SHP77 (cell line): ENCODE measurements at places on chromosomes 11 and 22.

DNA sequence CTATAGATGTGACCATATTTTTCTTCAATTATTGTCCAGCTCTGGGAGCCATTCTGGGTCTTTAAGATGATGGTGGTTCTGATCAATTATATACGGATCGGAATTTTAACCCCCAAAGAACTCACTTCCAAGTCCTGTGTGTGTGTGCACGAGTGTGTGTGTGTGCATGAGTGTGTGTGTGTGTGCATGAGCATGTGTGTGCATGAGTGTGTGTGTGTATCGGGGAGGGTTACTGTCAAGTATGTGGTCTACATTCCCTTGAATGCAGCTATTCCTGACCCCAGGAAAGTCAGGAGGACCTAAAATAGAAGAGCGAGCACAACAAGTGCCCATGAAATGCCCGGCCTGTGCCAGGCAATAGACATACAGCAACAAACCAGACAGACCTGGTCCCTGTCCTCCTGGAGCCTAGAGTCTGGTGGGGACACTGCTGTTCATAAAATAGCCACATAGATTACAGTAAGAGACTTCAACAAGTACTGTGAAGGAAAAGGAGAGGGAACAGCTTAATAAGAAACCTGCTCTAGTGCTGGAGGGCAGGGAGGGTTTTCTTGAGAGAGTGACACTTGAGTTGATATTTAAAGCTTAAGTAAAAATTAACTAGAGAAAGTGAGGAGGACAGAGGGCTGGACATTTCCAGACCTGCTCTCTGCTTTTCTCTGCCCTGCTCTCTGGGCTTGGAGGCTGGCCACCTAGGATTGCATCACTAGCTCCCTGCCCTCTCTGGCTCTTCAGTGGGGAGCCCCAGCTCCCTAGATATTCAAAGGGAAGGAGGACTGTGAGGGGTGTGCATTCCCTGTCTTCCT lies 66.1 kb upstream of the SPON1 start:
- no peak for DNase-seq

DNA sequence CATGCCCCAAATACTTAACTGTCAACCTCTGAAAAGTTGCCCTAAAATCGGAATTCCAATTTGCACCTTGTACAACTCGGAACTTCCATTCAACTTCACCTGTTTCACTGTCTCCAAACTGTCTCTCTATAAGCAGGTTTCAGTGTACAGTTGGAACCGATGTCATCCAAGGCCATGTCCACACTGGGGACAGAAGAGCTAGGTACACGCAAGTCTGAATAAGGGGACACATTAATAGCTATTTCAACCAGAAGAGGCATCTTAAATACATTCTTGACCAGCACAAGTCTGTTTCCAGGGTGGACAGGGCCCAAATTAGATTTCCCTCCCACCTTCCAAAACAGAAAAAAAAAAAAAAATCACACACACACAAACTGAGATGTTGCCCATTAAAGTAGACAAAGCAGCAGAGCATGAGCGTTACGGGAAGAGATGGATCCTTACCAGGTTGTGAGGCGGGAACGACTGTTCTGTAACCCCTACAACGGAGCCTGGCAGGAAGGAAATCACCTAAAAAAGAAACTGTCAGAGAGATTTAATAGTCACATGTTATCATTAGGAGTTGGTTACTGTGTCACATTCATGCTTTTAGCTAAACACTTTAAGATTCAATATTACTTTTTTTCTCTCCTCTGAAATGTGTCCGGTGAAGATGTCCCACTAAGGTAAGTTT lies 1.7 kb downstream of the CREBZF start:
- DNase-seq: no peak

- DNase-seq: no peak
These were observed 941 bp downstream of the CLCF1 start for GRCh38 chr11:67372321-67372992.

DNA sequence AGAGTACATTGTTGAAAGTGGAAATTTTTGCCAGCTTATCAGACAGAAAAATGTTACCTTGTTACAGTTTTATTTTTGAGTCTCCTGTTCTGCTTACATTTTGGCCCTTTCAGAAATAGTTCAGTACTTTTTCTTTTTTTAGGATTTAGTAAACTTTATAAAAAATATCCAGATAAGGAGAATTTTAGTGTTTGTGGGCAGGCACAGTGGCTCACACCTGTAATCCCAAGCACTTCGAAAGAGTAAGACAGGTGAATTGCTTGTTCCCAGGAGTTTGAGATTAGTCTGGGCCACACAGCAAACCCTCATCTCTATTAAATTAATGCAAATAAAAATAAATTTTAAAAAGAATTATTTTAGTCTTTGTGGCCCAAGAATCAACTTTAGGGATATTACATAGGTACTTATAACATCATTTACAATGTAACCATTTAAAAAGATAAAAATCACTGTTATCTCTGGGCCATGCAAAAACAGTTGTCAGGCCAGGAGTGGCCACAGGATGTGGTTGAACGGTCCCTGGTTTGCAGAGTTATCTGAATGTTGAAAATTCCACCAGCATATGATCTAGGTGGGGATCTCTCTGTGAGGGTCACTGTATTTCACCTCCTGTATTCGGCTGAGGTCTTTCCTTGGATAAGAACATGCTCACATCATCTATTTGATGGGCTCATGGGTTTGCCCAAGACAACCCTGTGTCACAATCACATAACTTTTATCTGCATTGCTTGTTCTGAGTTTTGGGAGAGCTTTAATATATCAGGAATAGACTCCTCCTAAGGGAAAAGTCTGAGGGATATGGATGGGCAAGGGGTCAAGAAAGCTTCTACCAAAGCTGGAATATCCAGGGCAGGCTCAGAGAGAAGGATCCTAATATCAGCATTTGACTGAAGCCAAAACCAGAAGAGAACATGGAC lies 91.5 kb downstream of the GGTLC2 start:
- DNase-seq: no peak

DNA sequence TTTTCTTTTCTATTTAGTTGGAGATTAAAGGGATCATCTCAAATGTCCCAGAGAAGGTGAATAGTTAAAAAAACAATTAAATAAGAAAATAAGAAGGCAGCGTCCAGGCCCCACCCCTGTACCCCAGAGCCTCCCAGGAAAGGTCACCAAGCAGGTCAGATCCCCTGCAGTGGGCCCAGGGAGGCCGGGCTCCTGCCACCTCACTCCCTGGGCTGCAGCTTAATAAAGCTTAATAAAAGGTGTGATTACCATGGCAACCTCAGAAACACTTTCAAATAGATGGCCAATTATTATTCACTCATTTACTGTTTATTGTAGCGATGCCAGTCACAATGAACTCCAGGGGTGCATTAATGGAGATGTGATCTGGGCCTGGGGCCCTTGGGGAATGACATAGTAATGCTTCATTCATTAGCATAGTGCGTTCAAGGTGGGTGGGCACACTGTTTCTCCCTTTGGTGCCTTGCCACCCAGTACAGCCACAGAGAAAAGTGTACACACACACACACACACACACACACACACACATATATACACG lies 386.2 kb downstream of the CADM1 start:
- DNase-seq: no peak

GRCh38 chr11:102382384-102382783 lies 35.4 kb downstream of the BIRC2 start:
- no peak for DNase-seq

GRCh38 chr22:44206696-44207095 lies 26.0 kb downstream of the PARVG start:
- no peak for DNase-seq

DNA sequence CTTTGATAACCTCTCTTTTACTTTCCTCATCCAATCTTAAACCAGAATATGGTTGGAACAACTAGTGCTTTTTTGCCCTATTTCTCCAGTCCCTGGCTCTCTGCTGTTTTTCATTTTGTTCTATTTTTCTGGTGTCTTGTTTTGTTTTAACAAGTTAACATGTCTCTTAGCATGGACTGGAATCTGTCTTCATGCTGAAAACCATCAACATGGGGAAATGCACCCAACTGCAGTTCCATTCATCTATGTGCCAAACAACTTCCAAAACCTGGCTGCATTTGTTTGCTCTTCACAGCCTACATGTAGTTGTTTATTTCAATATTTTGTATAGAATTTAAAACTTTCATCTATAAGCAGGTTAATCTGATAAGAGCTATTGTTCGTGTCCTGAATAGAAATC lies 46.8 kb upstream of the NOX4 start:
- DNase-seq: no peak

DNA sequence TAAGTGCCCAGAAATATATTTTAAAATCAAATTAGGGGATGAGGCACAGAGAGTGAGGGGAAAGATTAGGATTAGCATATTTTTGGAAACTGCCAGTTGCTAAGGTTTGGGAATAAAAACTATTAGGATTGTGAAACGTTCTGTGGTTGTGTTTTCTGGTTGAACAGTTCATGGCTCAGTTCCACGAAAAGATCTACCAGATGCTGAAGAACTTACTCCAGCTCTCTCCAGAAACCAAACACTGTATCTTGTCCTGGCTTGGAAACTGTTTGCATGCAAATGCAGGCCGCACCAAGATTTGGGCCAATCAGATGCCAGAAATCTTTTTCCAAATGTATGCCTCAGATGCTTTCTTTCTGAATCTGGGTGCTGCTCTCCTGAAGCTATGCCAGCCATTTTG lies 15.3 kb downstream of the UBE4A start:
- no peak for DNase-seq

DNA sequence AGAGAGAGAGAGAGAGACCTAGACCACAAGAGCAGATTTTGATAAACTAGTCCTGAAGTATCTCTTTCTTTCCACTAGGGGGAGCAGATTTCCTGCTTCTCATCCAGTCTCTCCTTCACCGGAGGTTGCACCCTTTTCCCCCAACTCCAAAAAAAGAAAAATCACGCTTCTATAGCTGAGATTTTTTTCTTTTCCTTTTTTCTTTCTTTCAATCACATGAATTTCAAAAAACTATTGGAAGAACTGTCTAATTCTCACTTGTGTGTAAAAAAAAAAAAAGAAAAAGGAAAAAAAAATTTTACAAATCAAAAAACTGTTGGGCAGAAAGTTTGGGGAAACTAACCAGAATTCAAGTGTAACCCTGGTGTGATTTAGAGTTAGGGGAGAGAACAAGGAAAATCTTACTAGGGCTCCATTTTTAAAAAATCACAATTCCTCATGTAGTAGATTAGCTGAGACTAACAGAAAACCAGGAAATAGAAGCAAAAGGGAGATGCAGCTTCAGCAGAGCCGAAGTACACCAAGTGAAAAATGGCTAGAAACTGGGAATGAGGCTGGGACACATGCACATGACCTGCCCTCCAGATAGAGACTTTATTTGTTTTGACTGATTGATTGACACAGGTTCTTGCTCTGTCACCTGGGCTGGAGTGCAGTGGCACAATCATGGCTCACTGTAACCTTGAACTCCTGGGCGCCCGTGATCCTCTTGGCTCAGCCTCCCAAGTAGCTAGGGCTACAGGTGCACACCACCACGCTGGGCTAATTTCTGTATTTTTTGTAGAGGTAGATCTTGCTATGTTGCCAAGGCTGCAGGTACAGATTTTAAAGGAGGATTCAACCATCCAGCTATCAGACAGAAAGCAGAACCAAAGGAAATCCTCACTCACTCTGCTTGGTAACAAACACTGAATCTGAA lies 27.1 kb downstream of the SDHD start:
- DNase-seq: peak; percentile 60

DNA sequence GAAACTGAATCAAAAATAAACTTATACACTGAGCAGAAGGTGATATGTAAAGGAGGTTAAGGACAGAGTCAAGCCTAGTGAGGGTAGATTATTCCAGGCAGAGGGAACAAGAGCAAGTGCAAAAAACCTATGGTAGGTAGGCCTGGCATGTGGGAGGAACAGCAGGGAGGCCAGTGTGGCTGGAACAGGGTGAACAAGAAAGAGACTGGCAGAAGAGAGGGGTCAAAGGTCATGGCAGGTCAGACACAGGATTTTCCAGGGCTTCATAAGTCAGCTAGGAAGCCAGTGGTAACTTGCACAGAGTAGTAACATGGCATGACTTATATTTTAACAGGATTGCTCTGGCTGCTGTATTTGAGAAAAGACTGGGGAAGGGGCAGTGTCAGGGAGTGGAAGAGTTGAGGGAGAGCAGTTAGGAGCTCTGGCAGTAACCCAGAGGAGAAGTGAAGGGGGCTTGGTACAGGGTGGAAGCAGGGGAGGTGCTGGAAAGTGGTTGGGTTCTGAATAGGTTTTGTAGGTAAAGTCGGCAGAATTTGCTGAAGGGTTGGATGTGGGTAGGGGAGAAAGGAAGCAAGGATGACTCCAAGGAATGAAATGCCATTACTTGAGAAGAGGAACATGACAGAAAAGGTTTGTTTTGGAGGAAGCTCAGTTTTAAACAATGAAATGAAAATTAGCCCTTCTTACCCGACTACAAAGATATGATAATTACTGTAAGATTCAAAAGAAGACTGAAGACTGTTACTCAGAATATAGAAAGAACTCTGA lies 86.2 kb downstream of the ZNRF3 start:
- DNase-seq: no peak

- DNase-seq: no peak
These were observed 48.1 kb upstream of the ALKBH3 start for GRCh38 chr11:43832536-43832935.

GRCh38 chr11:44577231-44577830 lies 11.9 kb downstream of the CD82 start:
- DNase-seq: no peak

- DNase-seq: no peak
These were observed 25.3 kb downstream of the PLEKHB1 start for GRCh38 chr11:73671701-73672100.

DNA sequence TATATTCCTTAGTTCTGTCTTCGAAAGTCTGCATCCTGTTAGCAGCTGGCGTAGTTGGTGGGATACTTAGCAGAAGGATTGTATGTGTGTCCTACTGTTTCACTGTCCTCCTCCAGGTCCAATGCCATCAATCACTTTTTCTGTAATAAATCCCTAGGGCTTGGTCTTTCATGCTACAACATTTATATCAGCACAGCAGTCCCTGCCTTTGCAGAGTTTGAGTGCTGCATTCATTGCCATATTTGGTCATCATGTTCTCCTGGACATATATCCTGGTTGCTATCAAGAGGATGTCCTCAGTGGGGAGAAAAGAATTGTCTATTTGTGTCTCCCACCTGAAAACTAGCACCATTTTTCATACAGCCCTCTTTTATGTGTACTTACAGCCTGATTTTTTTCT lies 67.0 kb downstream of the OR5AK2 start:
- no peak for DNase-seq

- DNase-seq: no peak
These were observed 654 bp upstream of the SYT8 start for GRCh38 chr11:1834062-1834610.

- DNase-seq: peak; percentile 64
These were observed 642 bp upstream of the SEPTIN3 start for GRCh38 chr22:41968601-41969000.

GRCh38 chr11:81190546-81190945 lies 1543.1 kb downstream of the FAM181B start:
- no peak for DNase-seq

DNA sequence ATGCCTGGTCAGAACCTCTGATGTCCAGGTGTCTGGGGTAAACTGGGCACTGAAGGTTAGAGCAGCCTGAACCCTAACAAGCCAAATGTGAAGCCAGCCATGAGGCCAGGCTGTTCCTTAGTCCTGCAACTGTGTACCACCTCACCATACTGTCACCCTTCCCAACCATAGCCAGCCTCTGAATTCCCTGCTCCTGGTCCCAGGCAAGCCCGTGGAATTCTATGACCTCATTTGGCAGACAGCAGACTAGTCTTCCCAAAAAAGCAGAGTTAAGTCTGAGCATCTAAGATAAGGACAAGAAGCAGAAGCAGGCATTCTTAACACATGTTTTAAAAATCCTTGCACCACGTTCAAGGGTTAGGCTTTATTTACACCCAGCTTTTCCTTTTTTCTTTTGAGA lies 134.8 kb downstream of the C11orf58 start:
- no peak for DNase-seq

GRCh38 chr11:103871923-103872551 lies 164.4 kb upstream of the DDI1 start:
- DNase-seq: no peak
